ENCODE measurements at places on chromosomes 7 and 10.

DNA sequence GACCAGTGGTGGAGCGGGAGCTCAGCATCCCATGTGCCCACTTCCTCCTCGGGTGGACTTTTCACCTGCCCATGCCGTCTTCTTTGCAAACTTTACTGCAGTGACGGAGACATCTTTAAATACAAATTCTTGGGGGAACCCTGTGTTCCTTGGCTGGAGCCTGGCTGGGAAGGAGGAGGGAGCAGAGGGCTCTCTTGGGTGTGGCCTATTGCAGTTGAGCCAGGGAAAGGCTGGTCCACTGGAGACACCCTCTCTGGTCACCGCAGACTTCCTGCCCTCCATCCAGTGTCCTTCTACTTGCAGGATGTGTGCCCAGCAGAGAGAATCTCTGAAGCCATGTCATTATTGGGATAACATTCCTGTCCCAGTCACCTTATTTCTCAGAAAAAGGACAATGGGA is 67.3 kb downstream of the TCF7L2 start:
- DNase-seq, result no peak

DNA sequence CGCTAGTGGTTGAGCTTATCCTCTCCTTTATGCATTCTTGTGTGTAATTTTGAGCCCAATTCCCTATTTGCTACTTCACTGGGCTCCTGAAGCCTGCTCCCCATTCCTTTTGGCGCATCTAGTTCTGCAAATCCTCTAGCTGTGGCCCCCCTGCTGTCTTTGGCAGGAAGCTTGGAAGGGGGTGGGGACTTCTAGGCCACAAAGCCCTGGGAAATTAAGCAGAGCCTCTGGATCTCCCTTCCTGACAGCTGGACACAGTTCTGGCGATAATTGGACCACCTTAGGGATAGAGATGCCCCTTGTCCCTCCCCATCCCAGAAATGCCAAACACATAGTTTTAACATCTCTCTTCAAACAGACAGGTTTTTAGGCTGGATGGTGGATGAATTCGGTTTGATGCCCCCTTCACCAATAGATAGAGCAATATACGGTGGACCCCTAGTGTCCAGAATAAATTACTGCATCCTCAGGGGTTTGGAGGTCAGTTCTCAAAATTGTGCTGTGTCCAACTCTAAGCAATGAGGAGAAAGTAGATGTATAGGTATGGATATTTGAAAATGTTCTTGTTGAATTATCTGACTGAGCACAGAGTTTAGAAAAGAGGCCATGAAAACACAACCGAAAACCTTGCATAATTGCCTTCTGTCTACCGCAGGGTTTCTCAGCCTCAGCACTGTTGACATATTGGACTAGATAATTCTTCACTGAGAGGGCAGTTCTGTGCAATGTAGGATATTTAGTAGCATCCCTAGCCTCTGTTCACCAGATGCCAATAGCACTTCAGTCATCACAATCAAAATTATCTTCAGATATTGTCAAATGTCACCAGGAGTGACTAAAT is 75.5 kb downstream of the PAPSS2 start:
- DNase-seq, result no peak

- DNase-seq, result peak; percentile 69
Measured at GRCh38 chr10:124743191-124744101, 732 bp downstream of the FAM53B start.

DNA sequence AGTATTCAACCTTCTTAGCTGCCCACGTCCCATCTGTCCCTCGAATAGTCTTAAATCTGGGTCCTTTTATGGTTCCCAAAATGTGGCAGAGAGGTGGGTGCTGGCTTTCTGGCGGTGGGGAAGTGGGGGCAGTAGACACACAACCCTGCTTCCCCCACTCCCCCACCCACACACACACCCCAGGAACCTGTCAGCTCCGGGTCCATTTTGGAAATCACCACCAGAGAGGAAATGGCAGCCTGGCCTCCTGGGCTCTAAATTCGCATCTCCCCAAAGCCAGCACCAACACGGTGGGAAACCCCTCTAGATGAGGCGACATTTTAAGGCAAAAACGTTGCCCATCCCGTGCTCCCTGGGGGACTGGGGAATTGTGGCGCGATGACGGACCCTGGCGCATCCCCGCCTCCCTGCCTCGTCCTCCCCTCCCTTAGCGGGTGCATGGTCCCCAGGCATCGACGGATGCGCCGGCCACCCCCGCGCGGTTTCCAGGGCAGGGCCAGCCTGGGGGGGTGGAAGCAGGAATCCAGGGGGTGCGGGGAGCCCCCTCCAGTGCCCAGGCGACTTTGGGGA is 702 bp downstream of the TMEM130 start:
- no peak for DNase-seq

DNA sequence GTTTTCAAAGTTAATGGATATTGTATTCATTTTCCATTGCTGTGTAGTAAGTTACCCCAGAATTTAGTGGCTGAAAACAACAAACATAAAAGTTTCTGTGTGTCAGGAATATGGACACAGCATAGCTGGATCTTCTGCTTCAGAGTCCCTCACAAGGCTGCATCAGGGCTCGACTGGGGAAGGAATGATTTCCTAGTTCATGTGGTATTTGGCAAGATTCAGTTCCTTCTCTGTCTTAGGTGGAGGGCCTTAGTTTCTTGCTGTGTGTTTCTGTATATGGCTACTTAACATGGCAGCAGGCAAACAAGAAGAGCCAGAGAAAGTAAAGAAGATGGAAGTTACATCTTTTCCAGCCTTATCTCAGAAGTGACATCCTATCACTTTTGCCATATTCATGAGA is 51.1 kb downstream of the TPST1 start:
- no peak for DNase-seq

GRCh38 chr7:105924945-105925344 is 38.1 kb upstream of the CDHR3 start:
- DNase-seq, result no peak

DNA sequence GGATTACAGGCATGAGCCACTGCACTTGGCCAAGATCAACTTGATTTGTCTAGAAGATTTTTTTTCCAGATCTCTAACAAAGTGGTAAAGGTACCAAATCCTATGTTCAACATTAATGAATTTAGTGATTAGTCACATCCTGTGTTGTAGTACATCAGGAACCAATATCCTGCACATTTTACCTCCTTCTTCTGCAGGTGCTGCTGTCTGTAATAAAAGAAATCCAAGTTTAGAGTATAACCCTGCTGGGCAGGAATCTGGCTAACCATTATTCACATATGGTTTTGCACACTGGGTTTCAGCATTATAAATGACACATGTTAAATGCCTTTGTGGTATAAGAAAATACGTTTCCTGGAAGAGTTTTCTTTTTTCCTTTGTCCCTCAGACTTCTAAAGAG is 10.8 kb downstream of the PARD3 start:
- DNase-seq, result no peak

DNA sequence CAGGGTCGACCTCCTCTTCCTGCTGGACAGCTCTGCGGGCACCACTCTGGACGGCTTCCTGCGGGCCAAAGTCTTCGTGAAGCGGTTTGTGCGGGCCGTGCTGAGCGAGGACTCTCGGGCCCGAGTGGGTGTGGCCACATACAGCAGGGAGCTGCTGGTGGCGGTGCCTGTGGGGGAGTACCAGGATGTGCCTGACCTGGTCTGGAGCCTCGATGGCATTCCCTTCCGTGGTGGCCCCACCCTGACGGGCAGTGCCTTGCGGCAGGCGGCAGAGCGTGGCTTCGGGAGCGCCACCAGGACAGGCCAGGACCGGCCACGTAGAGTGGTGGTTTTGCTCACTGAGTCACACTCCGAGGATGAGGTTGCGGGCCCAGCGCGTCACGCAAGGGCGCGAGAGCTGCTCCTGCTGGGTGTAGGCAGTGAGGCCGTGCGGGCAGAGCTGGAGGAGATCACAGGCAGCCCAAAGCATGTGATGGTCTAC is 46.9 kb downstream of the VWA2 start:
- peak; percentile 28 for DNase-seq
